Inflammatory macrophage treated with lipopolysaccharide for 4 hours (primary cell): ENCODE measurements at places on chromosomes 3 and 15.

DNA sequence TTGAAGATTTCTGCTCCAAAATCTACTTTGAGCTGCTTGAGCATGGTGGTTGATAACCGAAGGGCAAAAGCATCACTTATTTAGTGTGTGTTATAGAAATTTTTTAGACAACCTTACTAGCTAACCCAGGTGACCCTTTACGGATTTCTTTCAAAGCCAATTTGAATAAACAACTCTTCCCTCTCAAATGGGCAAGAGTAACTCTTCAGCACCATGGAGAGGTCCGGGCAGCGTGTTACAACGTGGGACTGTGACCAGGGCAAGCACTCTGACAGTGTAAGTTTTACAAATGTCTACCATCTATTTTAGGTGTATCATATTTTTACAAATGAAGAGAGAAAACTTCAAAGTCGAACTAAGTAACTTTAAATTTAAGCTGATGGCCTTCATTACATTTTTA is 471.8 kb downstream of the MFSD1 start:
- peak; percentile 10 for DNase-seq

- no peak for DNase-seq
Observed at GRCh38 chr3:39191773-39192172, 622 bp downstream of the XIRP1 start.

GRCh38 chr3:151708868-151709267 is 24.9 kb upstream of the AADACL2 start:
- DNase-seq, result no peak

DNA sequence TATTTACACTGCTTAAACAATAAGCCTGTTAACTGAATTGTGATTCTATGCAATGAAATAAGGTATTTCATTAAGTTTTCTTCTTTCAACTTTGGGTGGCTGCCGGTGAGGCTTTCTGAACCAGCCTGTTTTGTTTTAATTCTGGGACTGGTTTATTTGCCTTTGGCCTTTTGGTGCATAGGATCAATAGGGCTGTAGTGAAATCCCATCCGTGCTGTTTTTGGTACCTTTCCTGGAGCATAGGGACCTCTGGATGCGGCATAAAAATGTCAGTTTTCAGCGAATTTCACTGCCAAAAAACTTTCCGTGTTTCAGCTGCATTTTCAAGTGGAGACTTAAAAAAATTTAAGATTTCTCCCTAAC is 514 bp downstream of the PLS1 start:
- DNase-seq, result no peak

GRCh38 chr3:71294919-71295318 is 288.6 kb downstream of the FOXP1 start:
- DNase-seq, result no peak

DNA sequence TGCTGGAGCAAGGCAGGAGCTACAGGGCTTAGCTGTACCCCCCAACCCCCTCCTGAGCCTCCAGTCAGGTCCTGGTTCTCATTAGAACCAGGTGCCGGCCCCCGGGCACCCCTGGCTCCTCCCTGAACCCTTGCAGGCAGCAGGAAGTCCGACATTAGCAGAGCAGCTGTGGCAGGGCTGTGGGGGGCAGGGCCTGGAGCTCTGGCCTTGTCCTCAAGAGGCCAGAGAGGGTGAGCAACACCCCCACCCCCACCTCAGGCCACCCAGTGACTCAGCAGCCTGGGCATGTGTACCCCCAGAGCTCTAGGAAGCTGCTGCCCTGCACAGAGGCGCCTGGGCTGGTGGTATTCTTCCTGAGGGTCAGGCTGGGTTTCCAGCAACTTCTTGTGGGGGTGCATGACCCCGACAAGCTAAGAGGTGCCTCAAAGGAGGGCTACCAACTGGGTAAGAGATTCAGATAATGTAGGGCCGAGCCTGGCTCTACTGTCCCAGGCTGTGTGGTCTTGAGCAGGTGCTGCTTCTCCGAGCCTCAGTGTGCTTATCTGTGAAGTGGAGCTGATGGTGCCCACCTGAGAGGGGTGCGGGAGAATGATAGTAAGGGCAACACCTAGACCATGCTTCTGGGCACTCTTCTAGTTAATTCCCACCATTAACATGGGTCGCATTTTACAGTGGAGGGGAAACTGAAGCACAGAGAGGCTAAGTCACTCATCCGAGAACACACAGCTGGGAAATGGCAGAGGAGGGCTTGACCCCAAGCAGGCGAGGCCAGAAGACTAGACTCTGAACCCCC is 16.0 kb downstream of the H1-8 start:
- DNase-seq, result no peak

- DNase-seq, result no peak
Observed at GRCh38 chr3:125322166-125322565, 53.0 kb downstream of the ZNF148 start.

DNA sequence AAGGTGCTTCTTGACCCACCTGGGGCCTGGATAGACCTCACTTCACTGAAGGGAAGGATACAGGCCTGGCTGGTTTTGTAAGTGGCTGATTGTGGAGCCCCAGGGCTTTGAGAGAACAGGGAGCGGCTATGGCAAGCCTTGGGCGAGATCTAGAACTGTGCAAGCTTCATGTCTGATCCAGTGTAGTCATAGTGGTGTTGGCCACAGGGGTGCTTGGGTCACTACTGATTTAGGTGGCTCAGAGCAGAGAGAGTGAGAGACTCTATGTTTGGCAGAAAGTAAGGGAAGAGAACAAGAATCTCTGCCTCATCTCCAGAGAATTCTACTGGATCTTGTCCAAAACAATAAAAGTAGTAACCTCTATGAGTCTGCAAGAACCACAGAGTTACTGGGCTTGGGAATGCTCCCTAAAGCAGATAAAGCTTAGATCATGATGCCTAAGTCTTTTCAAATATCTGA is 394.2 kb upstream of the EPHA3 start:
- DNase-seq, result no peak

DNA sequence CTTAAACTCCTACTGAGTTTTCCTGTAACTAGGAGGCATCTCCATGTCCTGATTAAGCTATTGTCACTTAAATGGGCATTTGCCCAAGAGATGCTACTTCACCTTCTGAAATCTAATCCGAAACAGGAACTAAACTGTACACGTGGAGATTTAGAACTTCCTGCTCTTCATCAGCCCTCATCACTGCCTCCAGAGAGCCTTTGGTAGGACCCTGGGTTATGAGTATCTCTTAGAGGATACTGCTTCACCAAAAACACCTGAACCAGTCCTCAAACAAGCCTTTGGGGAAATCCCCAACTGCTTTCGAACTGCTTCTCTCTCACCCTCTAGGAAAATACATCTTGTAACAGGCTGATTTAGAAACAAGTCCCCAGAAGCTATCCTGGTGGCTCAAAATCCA is 320.3 kb downstream of the GAP43 start:
- DNase-seq, result no peak

GRCh38 chr15:85504749-85505676 is 124.6 kb downstream of the AKAP13 start:
- DNase-seq, result peak; percentile 75

DNA sequence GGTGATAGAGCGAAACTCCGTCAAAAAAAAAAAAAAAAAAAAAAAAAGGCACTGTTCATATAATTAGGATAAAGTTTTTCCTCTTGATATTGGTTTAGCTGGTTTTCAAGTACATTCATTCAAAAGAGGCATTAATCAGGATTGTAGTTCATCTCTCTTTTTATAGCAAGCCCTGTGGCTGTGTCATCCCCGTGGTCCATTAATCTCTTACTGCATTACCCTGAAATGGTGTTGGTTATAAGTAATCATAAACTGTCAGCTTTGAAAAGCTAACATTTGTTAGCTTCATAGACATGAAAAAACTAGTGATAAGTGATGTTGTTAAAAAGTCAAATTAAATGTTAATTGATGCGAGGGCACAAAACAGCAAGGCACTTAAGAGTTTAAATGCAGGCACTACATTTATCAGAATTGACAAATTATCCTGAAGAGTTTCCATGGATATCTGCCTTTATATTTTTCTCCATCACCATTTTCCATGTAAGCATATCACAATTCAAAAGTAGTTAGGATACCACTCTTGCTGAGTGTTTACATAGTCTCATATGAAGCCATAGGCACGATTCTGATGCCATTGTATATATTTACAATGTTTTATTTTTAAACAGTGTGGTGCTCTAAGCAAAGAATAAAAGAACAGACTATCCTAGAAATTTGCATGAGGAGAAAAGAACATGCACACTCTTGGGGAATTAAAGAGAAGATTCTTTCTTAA is 193.1 kb downstream of the OTOL1 start:
- no peak for DNase-seq

DNA sequence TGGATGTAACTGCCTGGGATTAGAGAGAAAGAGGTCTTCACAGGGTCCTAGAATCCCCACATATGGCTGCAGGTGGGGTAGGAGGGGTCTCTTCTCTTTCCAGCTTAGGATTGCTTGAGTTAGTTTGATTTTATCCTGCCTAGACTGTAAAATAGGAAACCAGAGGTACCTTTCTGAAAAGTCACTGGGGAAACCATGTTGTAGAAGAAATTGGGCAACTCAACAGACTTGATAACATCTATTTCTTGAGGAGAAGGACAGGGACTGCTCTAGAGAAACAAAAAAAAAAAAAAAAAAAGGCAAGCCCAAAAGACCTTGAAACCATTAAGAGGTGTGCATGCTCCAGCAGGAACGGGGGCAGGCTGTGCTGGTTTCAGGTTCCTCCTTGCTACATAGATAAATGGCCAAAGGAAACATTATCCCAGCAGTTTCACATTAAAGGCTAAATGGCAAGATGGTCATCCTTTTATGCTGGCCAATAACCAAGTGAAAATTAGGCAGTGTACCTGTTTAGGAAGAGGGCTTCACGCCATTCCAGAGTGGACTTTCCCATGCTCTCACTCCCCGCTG is 116.1 kb downstream of the ALDH1A2 start:
- DNase-seq, result no peak

DNA sequence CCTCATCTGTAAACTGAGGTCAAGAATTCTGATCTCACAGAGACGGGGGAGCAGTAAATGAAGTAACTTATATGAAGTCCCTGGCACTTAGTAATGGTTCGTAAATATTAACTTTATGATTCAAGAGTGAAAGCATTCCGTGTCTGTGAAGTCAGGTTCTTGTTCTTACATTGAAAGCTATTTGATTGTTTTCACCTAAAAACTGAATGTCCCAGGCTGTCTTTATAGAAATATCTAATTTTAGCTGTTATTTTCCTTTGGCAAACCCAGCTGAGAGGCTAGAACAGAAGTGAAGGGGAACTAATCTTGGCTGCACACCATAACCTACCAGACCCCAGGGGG is 84.5 kb downstream of the CHSY1 start:
- no peak for DNase-seq

GRCh38 chr3:30516238-30516637 is 90.2 kb upstream of the TGFBR2 start:
- no peak for DNase-seq

DNA sequence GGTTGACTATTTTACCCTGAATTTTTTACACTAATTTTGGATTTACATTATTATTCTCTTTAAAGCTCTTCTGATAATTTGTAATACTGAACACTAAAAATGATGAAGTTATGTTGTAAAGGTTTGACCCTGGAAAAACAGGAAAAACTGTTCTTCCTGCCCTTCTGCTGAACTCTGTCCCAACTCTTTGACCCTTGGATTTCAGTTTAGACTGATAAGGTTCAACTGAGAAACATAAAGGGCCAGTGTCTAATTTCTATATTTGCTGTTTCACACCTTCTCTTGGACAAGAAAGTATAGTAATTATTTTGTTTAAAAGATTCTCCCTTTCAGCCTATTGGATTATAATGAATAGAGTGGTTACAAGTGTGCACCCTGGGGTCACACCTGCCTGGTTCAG is 12.8 kb upstream of the TMOD3 start:
- DNase-seq, result no peak

GRCh38 chr15:70505936-70506912 is 257.1 kb downstream of the UACA start:
- DNase-seq, result no peak

DNA sequence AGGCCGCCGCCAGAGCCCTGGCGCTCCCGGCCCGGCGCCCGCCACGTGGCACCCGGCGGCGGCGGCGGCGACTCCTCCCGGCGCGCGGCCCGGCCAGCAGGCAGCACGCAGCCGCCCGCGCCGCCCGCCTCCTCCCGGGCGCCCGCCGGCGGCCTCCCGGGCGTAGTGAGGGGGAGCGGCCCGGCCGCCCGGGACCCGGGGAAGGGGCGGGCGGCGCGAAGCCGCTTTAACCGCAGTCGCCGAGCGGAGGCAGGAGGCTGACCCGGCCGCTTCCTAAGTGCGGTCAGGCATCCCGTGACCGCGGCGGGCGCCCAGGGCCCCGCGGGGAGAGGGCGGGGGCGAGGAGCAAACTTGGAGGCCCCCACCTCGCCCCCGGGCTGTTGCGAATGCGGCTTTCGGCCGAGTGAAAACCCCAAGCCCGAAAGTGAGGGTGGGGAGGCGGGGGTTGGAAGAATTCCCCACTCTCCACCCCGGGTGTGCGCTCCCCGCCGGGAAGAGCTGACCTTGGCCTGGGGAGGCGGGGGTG is 1.7 kb upstream of the HES1 start:
- peak; percentile 88 for DNase-seq

- no peak for DNase-seq
Observed at GRCh38 chr15:96107916-96108315, 222.6 kb upstream of the NR2F2 start.

DNA sequence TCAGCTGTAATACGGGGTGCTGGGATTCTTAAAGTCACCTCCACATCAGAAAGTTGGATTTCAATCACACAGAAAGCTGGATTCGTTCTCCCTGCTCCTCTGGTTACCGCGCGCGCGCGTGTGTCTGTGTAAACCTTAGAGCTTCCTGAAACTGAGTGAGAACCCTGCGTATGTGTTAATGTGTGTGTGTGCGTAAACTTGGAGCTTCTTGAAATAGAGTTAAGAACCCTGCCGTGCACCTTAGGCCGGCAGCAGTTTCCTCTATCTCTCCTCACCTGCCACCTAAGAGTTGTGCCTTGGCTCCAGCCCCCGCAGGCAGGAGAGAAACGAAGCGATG is 531 bp downstream of the LZTFL1 start:
- DNase-seq, result peak; percentile 37

GRCh38 chr15:90956274-90957030 is 1.8 kb downstream of the RCCD1 start:
- peak; percentile 54 for DNase-seq

DNA sequence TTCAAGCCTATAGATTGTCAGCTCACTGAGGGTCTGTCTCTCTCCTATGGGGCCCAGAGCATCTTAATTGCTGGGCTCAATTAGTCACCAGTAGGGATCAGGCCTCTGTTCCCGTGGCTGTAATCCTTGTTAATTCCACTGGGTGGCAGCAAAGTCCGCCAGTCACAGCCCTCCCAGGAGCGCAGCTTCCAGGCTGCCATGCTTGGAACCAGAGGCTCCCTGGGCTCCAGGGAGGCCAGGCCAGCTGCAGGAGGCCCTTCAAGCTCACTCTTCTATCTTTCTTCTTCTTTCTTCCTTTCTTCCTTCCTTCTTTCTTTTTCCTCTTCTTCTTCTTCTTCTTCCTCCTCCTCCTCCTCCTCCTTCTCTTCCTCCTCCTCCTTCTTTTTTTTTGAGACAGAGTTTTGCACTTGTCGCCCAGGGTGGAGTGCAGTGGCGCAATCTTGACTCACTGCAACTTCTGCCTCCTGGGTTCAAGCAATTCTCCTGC is 14.4 kb downstream of the RNU5B-1 start:
- peak; percentile 72 for DNase-seq

GRCh38 chr3:170424879-170425278 is 6.2 kb downstream of the CLDN11 start:
- DNase-seq, result no peak

- peak; percentile 75 for DNase-seq
Observed at GRCh38 chr3:27533718-27534573, 49.8 kb upstream of the SLC4A7 start.
